ENCODE measurements at places on chromosomes 1 and 21.

DNA sequence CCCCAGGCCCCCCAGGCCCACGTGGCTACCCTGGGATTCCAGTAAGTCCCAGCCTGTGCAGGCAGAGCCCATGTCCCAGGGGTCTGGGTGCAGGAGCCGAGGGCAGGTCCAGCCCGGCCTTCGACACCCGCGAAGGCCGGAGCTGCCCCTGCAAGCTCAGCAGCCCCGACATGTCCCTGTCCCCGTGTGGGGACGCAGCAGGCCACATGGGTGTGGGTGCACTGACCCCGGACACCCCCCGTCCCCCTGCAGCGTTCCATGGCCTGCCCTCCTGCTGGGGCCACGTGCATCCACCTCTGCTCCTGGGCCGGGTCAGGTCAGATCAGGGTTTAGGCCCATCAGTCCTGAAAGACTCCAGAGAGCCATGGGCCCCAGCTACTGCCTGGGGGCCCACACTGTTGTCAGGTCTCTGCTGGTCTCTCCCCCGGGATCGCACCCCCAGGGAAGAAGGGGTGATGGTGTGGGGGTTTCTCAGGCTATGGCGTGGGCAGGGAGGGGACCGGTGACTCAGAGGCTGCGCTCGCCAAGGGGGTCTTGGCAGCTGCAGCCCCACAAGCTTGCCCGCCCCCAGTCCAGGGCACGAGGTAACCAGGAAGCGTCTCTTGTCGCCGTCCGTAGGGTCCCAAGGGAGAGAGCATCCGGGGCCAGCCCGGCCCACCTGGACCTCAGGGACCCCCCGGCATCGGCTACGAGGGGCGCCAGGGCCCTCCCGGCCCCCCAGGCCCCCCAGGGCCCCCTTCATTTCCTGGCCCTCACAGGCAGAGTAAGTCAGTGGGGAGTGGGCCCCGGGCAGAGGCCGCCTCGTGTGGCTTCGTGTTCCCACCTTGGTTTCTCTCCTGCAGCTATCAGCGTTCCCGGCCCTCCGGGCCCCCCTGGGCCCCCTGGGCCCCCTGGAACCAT lies 37.5 kb downstream of the SLC19A1 start:
- DNase-seq, result no peak

DNA sequence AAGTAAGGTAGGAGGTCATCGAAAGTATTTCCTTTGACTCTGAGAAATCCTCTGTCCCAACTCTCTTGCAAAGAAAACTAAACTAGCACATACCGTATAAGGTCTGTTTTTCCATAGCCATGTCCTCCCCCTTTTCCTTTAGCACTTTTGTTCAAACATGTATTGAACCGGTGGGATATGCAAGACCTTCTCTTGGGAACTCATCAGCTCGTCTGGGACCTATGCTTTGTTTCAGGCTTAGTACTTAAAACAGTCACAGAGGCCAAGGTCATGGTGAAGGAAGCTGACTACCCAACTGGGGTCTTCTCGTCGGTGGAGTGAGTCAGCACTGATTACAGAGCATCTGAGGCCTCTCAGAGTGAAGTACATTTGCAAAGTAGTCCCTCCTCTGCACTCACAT lies 185.0 kb downstream of the ZBTB18 start:
- DNase-seq, result no peak

DNA sequence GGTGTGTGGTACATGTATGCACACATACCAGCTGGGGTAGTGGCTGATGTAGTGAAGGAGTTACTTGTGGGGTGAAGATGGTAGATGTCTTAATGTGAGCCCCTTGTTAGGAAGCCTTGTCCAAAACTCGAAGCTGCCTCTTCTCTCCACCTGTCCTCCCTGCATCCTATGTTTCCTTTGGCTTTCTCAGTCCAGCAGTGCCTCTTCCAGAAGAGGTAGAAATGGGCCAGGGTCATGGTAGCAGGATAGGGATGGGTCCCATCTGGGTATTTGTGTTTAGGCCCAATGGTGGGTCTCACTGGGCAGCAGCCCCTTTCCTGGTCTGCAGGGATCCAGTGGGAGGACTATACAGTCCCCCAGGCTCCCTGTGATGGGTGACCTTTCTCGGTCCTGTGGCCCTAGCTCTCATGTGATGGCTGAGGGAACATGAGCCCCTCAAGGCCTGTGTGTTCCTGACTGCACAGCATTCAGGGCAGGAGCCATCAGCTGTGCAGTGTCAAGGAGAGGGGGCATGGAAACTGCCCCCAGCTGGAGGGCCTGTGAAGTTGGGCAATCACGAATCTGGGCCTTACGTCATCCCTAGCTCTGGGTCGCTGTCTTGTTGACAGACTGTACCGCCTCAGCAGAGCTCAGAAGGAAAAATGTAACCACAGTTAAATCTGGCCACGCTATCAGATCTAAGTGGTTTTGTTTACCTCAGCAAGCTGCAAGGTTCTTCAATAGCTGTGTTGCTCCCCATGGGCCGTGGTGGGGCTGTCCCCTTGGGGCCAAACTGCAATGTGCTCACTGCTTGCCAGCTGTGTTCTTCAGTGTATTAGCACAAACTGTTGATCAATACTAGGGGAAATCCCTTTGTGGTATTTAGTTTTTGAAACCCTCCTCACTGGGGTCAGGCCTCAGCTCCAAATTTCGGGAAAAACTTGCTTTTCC lies 82.7 kb downstream of the NOS1AP start:
- no peak for DNase-seq

DNA sequence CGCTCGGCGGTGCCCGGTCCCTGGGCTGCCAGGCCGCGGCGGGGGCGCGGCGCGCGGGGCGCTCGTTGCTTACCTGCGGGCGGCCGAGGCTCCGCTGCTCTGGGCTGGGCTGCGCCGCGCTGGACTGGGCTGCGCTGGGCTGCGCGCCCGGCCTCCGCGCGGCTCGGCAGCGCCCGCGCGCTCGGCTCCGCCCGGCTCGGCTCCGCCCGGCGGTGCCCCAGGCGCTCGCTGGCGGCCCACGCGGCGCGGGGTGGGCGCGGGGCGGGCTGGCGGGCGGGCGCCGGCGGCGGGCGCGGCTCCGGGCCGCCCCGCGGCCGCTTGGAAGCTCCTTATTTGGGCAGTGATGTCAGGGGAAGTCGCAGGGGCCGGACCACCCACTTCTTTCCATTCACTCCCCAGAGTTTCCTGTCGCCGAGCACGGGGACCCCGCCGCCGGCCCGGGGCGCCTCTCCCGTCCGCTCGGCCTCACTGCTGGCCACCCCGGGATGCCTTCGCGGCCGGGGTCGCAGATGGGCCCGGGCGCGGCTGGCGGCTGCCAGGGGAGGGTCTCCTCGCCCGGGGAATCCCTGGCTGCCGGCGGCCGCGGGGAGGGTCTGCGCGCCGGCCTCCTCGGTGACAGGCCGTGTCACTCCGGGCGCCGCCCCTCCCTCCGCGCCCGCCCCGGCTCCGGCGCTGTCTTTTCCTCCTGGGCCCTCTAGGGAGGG lies 177.7 kb upstream of the EDN2 start:
- DNase-seq, result peak; percentile 84

- no peak for DNase-seq
These were observed 154.8 kb downstream of the TRABD2B start for GRCh38 chr1:47842228-47842919.
